ENCODE measurements at places on chromosomes 5 and 9. TPM values are rescaled to one million over a fixed set of nuclear protein-coding genes. Genes with fewer than 3 reads are reported as not detected.

The FLT4 gene
- 5.2 TPM for total RNA-seq

GRCh38 chr9:85715587-85715986 lies 26.2 kb downstream of the AGTPBP1 start:
- peaks cover 24% of the 10 kb centered on the region for H3K36me3 ChIP-seq
- H3K27me3 ChIP-seq: no peaks in the 10 kb centered on the region
- DNase-seq: no peak
- peaks cover 25% of the 10 kb centered on the region for H3K4me1 ChIP-seq

- no peaks in the 10 kb centered on the region for H3K4me1 ChIP-seq
- no peak for DNase-seq
- H3K27me3 ChIP-seq: no peaks in the 10 kb centered on the region
- H3K4me3 ChIP-seq: no peak overlapping the region
- no peak overlapping the region for H3K27ac ChIP-seq
Measured at GRCh38 chr5:130025511-130025910, 121.2 kb downstream of the CHSY3 start.

GRCh38 chr5:96279801-96280542 lies 153.1 kb downstream of the PCSK1 start:
- no peak overlapping the region for H3K27ac ChIP-seq
- H3K27me3 ChIP-seq: peaks cover 17% of the 10 kb centered on the region
- DNase-seq: no peak
- no peak overlapping the region for H3K4me3 ChIP-seq

GRCh38 chr9:132879457-132880323 lies 992 bp downstream of the SPACA9 start:
- H3K36me3 ChIP-seq: no peaks in the 10 kb centered on the region
- DNase-seq: no peak
- peak overlapping the region; percentile 68 for H3K4me3 ChIP-seq
- no peaks in the 10 kb centered on the region for H3K27me3 ChIP-seq
- peaks cover 9% of the 10 kb centered on the region for H3K4me1 ChIP-seq

The FAM153A gene
- 27.0 TPM for total RNA-seq

GRCh38 chr9:134209731-134210311 lies 45.5 kb upstream of the RNU6ATAC start:
- no peaks in the 10 kb centered on the region for H3K4me1 ChIP-seq
- H3K27ac ChIP-seq: no peak overlapping the region
- no peak for DNase-seq
- H3K4me3 ChIP-seq: no peak overlapping the region
- H3K27me3 ChIP-seq: no peaks in the 10 kb centered on the region

GRCh38 chr9:11269036-11269435 lies 656.2 kb upstream of the PTPRD start:
- H3K27me3 ChIP-seq: no peaks in the 10 kb centered on the region
- no peaks in the 10 kb centered on the region for H3K4me1 ChIP-seq
- H3K27ac ChIP-seq: no peak overlapping the region
- no peak overlapping the region for H3K4me3 ChIP-seq
- no peak for DNase-seq

- H3K27ac ChIP-seq: no peak overlapping the region
- H3K4me1 ChIP-seq: no peaks in the 10 kb centered on the region
- peaks cover 42% of the 10 kb centered on the region for H3K27me3 ChIP-seq
- H3K4me3 ChIP-seq: no peak overlapping the region
- no peak for DNase-seq
- H3K36me3 ChIP-seq: no peaks in the 10 kb centered on the region
Measured at GRCh38 chr9:7320841-7321240, 478.7 kb downstream of the DMAC1 start.

DNA sequence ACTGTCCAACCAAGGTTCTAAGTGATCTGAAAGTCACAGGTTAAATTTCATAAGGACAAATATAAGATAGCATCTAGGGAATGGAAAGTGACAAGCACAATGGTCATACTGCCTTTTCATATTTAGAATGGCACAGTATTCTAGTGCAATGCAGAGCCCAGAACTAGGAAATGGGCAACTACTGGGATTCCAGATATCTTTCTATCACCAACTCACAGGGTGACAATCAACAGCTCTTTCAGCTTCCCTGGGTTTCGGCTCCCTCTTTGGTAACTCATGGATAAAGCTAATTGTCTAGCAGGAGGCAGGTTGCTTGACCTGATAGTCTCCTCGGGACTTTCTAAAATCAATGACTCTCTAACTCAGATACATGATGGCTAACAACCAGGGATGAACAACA lies 60.4 kb downstream of the NR3C1 start:
- peaks cover 52% of the 10 kb centered on the region for H3K4me1 ChIP-seq
- no peaks in the 10 kb centered on the region for H3K27me3 ChIP-seq
- H3K36me3 ChIP-seq: peaks cover 32% of the 10 kb centered on the region
- no peak overlapping the region for H3K4me3 ChIP-seq
- peak overlapping the region; percentile 74 for H3K27ac ChIP-seq

The C9orf57 gene
- not detected for total RNA-seq

- peaks cover 68% of the 10 kb centered on the region for H3K27me3 ChIP-seq
- no peak for DNase-seq
- H3K27ac ChIP-seq: no peak overlapping the region
- peaks cover 10% of the 10 kb centered on the region for H3K36me3 ChIP-seq
- H3K4me1 ChIP-seq: peaks cover 10% of the 10 kb centered on the region
Measured at GRCh38 chr5:113493446-113493845, 5.2 kb upstream of the MCC start.

The SPATA31A3 gene
- not detected for total RNA-seq

DNA sequence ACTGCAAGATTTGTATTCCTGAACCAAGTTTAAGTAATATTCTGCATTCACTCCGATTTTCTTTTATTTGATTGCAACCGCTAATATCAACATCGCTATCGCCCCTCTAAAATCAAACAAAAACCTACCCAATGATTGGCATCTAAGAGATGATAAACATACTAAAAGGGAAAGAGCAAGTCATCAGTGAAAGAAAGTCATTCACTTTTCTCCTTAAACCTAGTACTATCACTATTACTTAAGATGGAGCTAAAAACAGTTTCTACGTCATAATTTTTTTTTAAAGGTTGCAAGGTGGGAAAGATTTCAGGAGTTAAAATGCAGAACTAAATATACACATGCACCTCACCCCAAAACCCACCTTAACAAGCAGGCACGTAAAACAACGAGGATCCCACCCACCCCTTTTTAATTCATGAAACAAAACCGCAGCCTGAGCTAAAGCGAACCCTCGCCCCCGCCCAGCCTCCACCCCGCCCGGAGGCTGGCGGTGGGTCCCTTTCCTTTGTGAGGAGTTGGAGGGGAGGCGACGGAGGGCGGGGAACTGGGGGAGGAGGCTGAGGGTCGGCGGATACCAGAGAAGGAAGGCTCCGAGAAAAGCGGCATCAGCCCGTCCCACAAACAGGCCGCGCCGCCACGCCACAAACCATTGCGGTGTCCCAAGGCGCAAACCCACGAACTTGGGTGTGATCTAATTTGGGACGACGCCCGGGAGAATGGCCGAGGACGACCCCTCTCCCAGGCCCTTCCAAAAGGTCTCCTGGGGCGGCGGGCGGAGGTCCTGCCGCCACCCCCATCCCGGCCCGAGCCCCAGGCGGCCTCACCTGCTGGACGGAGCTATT lies 861 bp downstream of the UBQLN1 start:
- peaks cover 26% of the 10 kb centered on the region for H3K36me3 ChIP-seq
- peak overlapping the region; percentile 100 for H3K27ac ChIP-seq
- no peaks in the 10 kb centered on the region for H3K27me3 ChIP-seq
- H3K4me3 ChIP-seq: peak overlapping the region; percentile 93

- no peak overlapping the region for H3K4me3 ChIP-seq
- H3K36me3 ChIP-seq: no peaks in the 10 kb centered on the region
- H3K27me3 ChIP-seq: no peaks in the 10 kb centered on the region
- DNase-seq: no peak
- peaks cover 4% of the 10 kb centered on the region for H3K4me1 ChIP-seq
Measured at GRCh38 chr5:145587308-145587672, 247.9 kb downstream of the PRELID2 start.

The ANKRD33B gene
- total RNA-seq: 9.8 TPM

DNA sequence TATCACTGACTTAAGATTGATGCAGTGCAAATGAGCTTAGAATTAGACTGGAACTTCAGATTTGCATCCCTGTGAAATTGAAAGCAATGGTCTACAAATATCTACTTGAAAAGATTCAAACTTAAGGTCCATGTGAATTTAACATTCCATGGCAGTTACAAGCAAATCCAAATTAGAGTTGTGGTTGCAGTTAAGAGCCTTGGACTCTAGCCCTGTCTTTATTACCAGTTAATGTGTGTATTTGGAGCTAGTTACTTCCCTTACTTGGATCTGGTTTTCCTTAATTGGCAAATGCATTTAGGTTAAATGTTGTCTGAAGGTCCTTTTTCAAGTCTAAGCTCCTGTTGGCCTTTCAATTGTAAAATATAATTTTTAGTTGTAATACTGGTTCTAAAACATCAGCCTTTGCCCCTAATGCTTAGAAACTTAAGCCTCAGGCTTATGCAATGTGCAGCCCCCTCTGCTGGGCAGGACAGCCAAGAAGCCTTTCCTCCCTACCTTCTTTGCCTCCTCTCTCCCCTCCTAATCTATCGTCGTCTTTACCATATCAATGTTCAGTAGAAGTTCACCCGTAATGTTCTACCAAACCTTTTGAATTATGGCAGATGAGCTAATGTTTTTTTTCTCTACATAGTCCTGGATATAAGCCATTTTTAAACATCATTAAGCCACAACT lies 59.5 kb downstream of the ERMP1 start:
- H3K27me3 ChIP-seq: no peaks in the 10 kb centered on the region
- H3K27ac ChIP-seq: no peak overlapping the region
- H3K4me1 ChIP-seq: peaks cover 10% of the 10 kb centered on the region
- peaks cover 49% of the 10 kb centered on the region for H3K36me3 ChIP-seq
- no peak overlapping the region for H3K4me3 ChIP-seq

DNA sequence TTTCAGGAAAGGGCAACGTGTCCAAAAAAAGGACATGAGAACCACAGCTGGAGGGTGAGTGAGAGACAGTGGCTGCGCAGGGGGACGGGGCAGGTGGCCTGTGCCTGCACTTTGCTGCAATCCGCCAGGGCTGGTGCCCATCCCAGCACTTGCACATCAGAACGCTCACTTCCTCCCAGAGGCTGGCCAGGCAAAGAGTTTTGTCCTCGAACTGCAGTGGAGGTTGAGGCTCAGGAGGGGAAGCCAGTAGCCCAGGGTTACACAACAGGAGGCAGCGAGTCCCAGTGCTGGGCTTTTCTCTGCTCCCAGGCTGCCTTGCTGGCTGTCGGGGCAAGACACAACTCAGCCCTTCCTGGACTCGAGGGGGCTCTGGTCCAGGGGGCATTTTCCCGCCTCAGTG lies 33.1 kb downstream of the CRB2 start:
- no peaks in the 10 kb centered on the region for H3K36me3 ChIP-seq
- H3K27me3 ChIP-seq: no peaks in the 10 kb centered on the region
- H3K4me3 ChIP-seq: no peak overlapping the region
- H3K4me1 ChIP-seq: no peaks in the 10 kb centered on the region
- DNase-seq: no peak
- H3K27ac ChIP-seq: no peak overlapping the region

DNA sequence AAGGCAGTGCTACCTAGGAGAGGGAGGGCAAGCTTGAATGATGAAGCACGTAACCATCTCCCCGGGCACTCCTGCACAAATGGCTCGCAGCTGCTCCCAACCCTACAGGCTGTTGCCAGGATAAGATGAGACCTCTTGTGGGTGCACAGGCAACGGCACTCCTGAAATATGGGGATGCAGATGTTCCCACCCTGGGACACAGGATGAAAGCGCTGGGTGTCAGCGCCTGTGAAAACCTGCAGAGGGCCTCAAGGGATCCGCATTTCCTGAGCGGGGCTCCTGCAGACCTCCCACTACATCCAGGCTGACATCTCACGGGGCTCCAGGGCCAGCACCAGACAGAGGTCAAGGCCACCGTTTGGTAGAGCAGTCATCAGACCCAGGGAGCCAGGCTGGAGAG lies 60.7 kb downstream of the SMIM23 start:
- no peak overlapping the region for H3K27ac ChIP-seq
- H3K27me3 ChIP-seq: no peaks in the 10 kb centered on the region
- H3K36me3 ChIP-seq: peaks cover 5% of the 10 kb centered on the region
- H3K4me1 ChIP-seq: no peaks in the 10 kb centered on the region
- no peak for DNase-seq

The CRB2 gene
- 0.06 TPM for total RNA-seq

The PCDHGA4 gene
- not detected for total RNA-seq

DNA sequence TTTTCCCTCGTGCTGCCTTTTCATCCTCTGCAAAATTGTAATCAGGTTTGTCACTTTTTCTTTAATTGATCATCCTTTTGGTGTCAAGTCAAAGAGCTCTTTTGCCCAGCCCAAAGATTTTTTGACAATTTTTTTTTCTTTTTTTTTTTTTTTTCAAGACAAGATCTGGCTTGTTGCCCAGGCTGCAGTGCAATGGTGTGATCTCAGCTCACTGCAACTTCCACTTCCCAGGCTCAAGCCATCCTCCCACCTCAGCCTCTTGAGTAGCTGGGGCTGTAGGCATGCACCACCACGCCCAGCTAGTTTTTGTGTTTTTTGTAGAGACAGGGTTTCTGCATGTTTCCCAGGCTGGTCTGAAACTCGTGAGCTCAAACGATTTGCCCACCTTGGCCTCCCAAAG lies 36.7 kb downstream of the CDK7 start:
- H3K4me1 ChIP-seq: peaks cover 5% of the 10 kb centered on the region
- H3K36me3 ChIP-seq: peaks cover 14% of the 10 kb centered on the region
- no peaks in the 10 kb centered on the region for H3K27me3 ChIP-seq
- DNase-seq: no peak

The SLC34A1 gene
- not detected for total RNA-seq

- no peak overlapping the region for H3K27ac ChIP-seq
- H3K4me1 ChIP-seq: no peaks in the 10 kb centered on the region
- no peaks in the 10 kb centered on the region for H3K27me3 ChIP-seq
- no peak overlapping the region for H3K4me3 ChIP-seq
- no peaks in the 10 kb centered on the region for H3K36me3 ChIP-seq
Measured at GRCh38 chr9:36323926-36324325, 65.7 kb upstream of the GNE start.

- no peaks in the 10 kb centered on the region for H3K36me3 ChIP-seq
- H3K27ac ChIP-seq: no peak overlapping the region
- H3K4me3 ChIP-seq: no peak overlapping the region
- peak; percentile 73 for DNase-seq
- peaks cover 10% of the 10 kb centered on the region for H3K4me1 ChIP-seq
Measured at GRCh38 chr9:136978073-136978864, 965 bp downstream of the PTGDS start.

DNA sequence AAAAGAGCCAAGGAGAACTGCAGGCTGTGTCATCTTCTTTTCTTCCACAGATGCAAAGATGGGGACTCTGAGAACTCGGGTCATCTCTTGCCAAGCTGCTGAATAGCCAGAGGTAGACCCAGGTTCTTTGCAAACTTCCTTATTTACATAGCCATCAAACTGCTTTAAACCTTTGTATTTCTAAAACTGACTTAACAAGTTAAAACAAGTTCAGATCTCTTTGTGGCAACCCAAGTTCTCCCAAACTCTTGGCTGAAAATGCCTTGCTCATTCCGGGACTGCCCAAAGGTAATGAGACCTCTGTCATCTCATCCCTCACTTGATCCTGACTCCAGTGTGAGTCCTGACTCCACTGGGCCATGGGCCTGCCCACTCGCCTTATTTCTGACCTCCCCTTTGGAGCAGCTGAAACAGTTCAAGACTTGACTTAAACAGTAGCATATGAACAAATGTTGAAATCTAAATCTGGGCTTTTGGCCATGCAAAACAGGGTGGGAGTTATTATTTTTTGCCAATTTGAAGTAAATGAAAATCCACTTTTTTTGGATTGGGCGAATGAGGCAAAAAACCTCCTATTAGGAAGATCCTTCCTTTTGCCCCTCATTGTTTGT lies 50.6 kb downstream of the FBXL7 start:
- no peaks in the 10 kb centered on the region for H3K4me1 ChIP-seq
- DNase-seq: no peak
- H3K27ac ChIP-seq: no peak overlapping the region
- H3K36me3 ChIP-seq: no peaks in the 10 kb centered on the region
- H3K27me3 ChIP-seq: no peaks in the 10 kb centered on the region
